Stimulated activated CD4-positive, alpha-beta T cell treated with anti-CD3 and anti-CD28 coated beads, TNF-alpha, amount 100 ng/mL, for 1 hour (primary cell): ENCODE measurements at places on chromosomes 3 and 15.

- DNase-seq: no peak
Measured at GRCh38 chr3:13901935-13902584, 22.2 kb upstream of the WNT7A start.

- DNase-seq: no peak
Measured at GRCh38 chr15:75049392-75049791, 26.0 kb downstream of the PPCDC start.

- DNase-seq: no peak
Measured at GRCh38 chr3:27392950-27393679, 23.9 kb upstream of the NEK10 start.

DNA sequence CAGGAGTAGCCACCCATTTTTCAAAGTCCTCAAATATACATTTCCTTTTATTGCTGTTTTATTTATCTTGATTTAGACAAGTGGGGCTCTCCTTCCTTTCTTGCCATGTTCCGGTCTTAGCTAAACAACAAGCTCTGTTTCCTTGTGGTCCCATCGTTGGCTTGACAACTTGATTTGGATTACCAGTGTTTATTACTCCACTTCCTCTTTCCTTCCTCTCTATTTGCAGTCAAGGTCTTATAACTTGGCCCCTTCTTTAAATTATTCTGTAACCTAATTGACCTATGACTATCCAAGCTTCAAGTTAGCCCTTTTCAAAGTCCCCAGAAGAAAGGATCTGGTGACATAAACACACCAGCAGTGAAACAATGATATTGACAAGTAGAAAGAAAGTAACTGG is 130.6 kb upstream of the STT3B start:
- DNase-seq: no peak

DNA sequence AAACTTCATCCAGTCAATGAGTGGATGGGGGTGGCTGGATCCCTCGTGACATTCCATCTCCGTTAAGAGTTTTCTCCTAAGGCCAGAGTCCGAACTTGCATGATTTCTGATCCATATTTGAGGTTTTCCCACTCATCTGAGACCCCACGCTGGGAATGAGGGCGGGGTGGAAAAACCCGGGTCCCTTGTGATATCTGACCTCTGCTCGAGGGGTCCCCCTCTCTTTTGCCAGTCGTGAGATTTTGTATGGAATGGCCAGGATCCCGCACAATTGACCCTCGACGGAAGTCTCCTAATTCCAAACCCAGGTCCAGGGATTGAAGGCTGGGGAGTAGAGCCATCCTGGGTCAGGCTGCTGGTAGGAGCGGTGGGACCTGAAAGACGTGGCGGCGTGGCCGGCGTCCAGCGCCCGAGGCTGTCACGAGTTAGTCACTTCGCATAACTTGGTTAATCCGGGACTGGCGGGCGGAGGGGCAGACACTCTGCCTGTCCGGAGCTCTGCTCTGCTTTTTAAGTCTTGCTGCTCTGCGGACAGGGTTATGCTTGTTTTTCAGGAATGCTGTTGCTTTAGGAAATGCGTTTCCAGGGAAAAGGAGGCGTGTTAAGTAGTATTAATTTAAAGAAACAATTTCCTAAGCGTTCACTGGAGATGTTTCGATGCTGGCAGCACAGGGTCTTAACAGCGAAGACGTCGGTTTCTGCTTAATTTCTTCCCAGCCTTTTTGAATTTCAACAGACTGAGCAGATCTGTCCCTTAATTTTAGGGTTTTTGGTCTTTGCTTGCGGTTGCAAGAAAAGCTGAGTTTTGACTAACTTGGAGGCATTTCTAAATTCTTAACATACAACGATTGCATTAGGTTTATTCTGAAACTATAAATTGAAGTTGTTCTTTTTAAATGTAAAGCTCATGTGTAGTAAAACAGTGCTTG is 69.7 kb upstream of the LRRFIP2 start:
- no peak for DNase-seq

DNA sequence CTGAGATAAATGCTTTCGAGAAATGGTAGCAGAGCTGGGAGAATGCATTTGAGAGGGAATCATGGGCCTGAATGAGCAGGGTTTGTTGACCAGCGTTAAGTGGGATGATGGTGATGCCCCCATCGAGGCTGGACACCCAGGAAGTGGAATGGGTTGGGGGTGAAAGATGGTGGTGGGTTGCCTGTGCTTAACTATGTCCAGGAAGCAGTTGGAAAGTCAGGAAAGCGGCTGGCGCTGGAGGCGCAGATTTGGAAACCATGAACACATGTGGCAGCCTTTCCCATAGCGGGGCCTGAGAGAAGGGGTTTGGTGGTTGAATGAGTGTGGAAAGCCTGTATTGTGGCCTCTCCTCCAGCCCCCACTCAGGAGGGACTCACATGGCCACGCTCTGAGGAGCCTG is 80.7 kb downstream of the AAGAB start:
- no peak for DNase-seq

DNA sequence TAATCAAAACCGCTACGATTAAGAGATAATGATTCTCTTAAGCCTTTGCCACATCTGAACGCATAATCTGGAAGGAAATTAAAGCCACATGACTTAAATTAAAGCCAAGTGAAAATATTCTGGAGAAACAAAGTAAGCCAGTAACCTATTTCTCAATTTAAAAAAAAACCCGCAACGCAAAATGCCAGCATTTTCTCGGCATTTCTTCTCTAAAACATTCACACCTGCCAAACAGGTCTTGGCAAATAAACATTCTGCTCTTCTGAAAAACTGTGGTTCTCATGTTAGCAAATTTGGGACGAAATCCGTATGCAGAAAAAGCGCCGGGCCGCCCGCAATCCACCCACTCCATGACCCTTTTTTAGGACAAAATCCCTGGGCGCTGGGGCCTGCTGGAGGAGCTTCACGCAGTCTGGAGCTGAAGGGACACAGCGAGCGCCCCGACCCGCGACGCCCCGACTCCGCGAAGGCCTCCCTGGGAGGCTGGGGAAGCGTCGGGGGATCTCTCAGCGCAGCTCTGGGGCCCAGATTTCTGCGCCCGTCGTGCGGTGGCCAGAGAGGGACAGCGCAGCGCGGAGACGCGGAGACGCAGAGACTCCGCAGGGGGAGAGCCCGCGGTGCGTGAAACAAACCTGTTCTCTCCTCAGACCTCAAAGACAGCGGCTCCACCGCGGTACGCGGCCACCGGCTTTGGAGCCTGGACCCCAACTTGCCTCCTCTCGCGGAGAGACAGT is 471 bp downstream of the NKIRAS1 start:
- no peak for DNase-seq

DNA sequence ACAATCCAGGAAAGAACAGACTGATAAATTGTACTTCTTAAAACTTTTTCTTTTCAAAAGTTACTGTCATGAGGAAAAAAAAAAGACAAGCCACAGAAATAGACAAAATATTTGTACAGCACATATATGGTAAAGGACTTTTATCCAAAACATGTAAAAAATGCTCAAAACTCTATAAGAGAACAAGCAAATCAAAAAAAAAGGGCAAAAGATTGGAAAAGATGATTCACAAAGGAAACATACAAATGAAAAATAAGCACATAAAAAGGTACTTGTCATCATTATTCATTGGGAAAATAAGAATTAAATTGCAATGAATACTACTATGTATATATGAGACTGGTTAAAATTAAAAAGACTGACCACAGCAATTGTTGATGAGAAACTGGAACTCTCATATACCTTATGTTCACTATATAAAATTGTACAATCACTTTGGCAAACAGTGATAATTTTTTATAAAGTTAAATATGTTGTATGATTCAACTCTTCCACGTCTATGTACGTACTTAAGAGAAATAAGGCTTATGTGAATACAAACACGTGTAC is 39.7 kb downstream of the DIPK2A start:
- no peak for DNase-seq

DNA sequence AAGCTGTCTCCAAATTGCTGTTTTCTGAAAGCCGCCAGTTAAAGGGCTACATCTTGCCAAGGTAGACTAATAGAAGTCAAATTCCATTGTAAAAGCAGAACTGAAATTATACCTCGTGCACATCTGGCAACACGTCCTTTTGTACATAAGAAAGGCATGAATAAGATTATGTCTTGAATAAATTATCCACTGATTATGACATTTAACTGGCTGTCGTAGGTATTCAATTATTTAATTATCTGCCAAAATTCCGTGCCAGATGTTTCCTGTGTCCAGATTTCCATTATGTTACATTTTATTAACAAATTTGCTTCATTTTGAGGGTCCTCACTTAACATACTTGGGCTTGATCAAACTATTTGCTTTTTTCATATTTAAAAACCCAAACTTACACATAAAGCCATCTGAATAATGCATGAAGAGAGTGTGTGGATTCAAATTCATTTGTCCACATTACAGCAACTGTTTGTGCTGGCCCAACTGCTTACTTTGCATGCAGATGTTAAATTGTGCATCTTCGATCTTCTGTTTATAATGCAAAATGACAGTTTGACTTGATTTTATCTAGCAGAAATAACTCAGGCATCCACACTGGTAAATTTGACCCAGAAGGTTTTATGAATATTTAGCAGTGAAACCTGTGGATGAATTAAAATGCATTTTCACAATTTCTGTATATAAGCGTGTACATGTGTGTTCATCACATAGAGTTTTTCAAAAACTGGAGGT is 701.5 kb downstream of the ZNF385D start:
- no peak for DNase-seq

DNA sequence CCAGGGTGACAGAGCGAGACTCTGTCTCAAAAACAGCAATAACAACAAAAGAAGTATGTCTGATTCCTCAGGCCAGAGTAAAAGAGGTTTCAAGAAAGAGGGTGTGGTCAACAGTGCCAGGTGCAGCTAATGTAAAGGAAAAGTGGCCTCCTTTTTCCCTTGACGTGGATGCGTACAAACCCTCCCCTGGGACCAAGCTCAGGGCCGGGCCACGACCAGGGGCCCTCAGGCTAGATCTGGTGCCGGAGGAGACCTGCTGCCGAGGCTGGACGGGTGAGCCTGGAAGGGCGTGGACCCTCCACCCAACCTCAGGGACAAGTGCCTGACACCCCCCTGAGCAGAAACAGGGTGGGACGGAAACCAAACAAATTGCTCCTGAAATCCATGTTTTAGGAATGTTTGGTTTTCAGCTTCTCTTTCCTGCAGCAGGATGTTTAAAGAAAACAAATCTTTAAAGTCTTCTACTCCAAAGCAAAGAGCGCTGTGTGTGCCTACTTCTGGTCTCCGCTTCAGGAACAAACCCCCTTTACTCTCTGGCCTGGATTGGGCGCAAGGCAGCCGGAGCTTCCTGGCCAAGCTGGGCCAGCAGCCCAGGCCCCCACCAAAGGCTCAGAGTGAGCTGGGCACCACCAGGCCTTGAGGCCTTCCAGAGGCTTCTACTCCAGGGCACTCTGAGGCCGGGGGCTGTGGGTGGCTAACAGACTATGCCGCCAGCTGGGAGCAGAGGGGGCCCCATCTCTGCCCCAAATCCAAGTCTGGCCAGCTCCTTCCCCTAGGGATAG is 21.4 kb downstream of the ZDHHC19 start:
- no peak for DNase-seq

DNA sequence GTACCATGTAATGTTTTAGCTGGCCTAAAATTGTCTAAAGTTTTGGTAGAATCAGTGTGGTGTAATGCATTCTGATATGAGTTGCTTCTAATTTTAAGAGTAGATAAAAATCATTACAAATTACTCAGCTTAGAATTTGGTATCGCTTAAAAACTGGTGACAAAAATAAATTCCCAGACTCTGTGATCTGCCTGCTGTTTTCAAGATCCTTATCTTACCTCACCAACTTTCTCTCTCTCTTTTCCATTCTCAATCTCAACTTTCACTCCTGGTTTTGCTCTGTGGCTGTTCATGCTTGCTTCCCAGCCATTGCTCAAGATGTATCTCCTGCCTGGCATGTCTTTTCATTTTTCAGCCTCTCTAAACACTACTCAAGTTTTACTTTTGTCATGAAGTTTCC is 45.7 kb downstream of the TCF12 start:
- no peak for DNase-seq

DNA sequence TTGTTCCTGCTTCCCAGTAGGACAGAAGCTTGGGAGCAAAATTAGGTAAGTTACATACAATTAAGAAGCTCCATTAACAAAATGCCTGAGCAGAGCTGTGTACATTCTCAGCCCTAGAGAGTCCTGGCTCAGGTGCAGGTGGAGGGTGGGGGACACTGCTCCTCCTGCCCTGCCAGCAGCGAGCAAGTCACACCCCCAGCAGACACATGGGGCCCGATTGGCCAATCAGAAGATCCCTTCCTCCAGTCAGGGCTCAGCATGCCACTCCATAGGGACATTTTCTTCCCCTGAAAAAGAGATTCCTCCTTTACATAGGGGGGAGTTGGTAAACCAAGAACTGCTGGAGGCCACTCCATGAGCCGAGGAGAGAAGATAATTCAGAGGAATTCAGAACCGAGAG is 62.1 kb downstream of the PLXNA1 start:
- DNase-seq: no peak

- DNase-seq: no peak
Measured at GRCh38 chr3:146387566-146387965, 81.8 kb downstream of the PLSCR2 start.

- no peak for DNase-seq
Measured at GRCh38 chr15:90286678-90287077, 21.2 kb downstream of the NGRN start.

GRCh38 chr3:186342197-186342596 is 19.8 kb downstream of the DGKG start:
- DNase-seq: no peak

DNA sequence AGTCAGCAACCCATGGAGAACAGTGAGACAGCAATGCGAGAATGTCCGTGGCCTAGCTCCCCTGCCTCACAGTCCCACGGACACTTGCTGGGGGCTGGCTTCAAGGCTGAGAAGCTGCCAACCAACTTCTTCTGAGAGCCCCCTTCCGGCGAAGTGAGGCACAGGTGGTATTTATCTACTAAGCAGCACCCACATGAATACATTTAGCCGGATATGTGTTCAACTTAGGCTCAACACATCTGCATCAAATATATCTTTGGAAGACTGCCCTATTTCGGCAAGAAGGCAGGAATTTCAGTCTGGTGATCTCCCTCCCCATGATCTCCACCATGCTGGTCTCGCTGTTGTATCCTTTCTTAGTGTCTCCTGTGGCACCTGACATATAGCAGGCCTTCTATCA is 340.9 kb upstream of the NR2E3 start:
- DNase-seq: no peak

- DNase-seq: no peak
Measured at GRCh38 chr3:7205962-7206361, 345.0 kb downstream of the GRM7 start.

- DNase-seq: no peak
Measured at GRCh38 chr15:51386486-51386885, 45.0 kb downstream of the GLDN start.

DNA sequence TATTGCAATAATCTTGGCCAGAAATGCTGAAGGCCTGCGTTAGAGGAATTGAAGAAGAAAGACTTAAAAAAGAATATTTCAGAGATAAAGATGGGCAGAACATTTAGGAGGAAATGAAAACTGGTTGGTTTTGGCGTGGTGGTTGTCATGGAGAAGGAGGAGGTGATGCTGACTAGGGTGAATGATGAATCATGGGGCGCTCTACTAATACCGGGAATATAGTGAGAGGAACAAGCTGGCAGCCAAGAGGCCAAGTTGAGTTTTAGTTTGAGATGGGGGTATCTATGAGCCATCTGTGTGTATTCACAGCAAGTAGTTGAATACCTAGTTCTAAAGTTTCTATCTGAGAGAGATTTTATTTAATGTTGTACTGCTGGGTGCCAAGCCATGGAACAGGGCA is 6.8 kb upstream of the GAP43 start:
- no peak for DNase-seq

GRCh38 chr3:87873136-87873535 is 185.7 kb downstream of the CGGBP1 start:
- no peak for DNase-seq

- DNase-seq: no peak
Measured at GRCh38 chr15:68730471-68730919, 90.2 kb downstream of the ANP32A start.
